ENCODE measurements at places on chromosomes 3 and 15.

GRCh38 chr3:44612678-44613077 is 12.2 kb upstream of the ZNF197 start:
- no peak for DNase-seq

DNA sequence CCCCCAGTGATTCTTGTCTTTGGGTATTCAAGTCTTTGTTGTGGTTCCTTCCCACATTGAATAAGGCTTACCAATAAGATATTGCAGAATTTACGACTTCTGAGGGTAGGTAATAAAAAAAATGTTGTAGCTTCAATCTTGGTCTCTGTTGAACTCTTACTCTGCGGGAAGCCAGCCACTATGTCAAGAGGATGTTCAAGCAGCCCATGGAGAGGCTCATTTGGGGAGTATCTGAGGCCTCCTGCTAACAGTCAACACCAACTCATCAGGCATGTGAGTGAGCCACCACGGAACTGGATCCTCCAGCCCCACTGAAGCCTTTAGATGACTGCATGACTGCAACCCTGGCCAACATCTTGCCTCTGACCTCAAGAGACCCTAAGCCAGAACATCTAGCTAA is 3.2 kb upstream of the TBC1D23 start:
- DNase-seq, result no peak

DNA sequence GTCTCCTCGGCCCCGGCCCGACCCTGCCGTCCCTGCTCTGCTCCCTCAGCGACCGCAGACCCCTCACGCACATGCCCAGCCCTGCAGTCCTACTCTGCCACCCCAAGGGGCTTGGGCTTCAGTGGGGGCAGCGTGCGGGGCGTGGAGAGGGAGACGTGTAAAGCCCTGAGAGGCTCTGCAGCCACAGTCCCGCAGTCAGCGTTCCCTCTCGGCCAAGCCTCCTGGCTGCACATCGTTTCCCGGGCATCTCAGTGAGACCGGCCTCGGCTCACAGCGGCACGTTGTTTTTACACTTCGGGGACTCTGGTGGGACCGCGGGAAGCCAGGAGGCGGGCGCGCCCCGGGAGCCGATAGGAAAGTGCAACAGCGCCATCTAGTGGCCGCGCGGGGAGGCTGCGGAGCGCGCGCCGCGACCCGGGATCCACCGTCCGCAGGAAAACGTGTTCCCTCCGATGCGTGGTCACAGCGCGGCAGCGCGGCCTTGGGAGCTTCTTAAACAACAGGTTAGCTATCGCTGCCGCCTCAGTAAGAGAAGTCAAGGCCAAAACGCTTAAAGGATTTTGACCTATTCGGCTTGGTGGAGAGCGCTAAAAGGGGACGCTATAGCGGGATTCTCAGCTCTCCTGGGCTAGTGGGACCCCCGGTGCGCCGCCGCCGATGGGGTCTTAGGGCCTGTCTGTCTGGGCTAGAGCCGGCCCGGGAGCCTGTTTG is 226.8 kb upstream of the IGF1R start:
- no peak for DNase-seq

GRCh38 chr3:27591312-27592210 is 107.4 kb upstream of the SLC4A7 start:
- DNase-seq, result no peak

DNA sequence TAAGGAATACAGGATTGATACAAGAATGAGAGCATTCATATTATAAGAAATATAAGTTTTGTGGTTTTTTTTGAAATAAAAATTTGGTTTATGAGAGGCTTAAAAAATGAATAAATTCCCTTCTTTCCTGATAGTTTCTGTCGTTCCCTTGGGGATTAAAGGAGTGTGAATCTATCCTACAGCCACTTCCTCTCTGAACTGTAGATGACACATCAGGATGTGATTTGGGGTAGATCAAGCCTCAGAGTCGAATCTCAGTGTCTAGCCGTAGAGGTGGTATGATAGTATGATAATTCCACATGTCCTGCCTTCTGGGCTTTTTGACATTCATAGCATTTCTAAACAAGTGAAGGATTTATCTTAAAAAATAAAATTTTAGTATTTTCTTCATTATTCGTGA is 343.1 kb downstream of the LPP start:
- DNase-seq, result no peak

DNA sequence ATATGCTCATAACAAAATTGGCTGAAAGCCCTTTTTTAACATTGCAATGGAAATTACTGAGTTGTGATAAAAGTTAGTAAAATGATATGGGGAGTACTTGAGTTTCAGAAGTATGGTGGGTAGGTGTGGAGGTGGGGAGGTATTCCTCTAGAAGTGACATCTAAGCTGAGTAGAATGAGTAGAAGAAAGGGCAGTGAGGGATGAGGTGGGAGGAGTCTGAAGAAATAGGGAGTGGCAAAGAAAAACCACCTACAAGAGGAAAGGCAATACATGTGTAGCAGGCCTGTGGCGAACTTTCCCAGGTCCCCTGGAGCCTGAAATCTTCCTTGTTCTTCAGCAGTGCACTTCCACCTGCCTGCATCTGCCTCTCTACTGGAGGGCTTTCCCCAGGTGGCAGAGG is 52.8 kb upstream of the DIPK2A start:
- DNase-seq, result no peak

DNA sequence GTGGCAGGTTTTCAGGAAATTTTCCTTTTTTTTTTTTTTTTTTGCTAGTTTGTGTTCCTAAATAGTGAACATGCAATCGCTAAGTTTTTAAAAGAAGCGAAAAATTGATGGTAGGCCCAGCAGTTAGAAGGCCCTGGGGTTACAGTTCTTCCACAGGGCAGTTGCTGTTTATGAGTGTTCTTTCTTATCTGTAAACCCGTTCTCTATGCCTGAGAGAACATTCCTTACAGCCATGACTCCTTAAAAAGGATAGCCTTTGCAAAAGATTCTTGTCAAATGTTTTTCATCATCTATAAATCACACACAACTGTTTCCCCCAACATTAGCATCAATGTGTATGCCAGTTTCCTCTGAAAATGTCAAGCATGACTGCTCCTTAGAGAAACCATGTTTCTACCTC is 23.8 kb upstream of the MYZAP start:
- no peak for DNase-seq

GRCh38 chr15:53233801-53234200 is 443.7 kb upstream of the ONECUT1 start:
- DNase-seq, result no peak

DNA sequence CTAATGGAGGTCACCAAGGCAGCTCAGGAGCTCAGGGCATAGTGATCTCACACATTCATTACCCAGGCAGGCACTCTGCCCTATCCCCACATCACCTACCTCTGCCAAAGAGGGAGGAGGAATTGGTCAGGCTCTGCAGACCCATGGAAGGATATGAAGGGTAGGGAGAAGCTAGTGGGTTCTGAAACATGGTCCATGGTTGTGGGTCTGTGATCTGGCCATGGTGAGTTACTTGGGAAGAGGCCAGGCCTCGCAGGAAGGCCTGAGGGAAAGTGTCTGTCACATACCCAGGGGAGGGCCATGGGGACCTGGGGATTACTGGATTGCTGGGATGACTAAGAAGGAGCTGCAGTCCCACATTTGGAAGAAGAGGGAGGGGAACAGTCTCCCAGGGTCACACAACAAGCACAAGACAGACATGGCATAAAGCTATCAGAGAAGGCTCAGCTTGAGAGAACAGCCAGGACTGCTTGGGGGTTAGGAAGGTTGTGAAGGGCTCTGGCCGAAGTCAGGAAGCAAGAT is 1.4 kb upstream of the PRSS50 start:
- DNase-seq, result no peak

Measured in amniotic stem cell (primary cell).